Cardiac septum (tissue), 1 donor: ENCODE measurements at places on chromosomes 1 and 21. TPM values are rescaled to one million over a fixed set of nuclear protein-coding genes. Genes with fewer than 3 reads are reported as not detected.
A peak's percentile ranks its signal among the peaks of the same experiment; 100 is the strongest.

Gene DYRK1A
- total RNA-seq = 72.9 TPM

- no peak for DNase-seq
Measured at GRCh38 chr1:99441299-99442095, 177.2 kb downstream of the PLPPR4 start.

Gene SHE
- total RNA-seq = 16.8 TPM

DNA sequence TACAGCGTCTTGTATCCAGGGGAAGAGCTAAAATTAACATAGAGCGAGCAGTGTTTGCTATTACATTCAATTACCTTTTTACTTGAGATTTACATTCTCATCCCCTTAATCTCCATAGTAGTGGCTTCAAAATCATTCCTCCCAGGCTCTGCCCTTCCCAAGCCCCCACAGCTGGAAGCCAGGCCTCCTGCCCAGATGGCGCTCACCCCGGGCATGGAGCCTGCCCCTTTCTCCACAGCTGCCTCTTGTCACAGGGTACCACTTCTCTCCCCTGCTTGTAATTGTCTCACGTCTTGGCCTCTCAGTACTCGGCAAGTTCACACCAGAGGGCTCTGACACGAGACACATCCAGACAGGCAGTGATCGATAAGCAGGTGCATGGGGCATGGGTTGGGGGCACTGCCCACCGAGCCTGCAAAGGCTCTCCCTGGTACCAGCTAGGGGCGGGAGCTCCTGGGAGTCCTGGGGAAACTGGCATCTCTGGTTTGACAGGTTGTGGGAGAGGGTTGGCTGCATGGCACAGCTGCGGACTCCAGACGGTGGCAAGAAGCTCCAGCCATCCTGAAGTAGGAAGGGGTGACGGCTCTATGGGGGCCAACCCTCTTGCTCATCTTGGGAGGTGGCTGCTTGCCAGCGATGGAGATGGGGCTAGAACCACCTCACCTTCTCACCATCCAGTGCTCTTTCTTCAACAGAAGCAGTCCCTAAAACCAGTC, 20.1 kb downstream of the CASZ1 start:
- DNase-seq = no peak

DNA sequence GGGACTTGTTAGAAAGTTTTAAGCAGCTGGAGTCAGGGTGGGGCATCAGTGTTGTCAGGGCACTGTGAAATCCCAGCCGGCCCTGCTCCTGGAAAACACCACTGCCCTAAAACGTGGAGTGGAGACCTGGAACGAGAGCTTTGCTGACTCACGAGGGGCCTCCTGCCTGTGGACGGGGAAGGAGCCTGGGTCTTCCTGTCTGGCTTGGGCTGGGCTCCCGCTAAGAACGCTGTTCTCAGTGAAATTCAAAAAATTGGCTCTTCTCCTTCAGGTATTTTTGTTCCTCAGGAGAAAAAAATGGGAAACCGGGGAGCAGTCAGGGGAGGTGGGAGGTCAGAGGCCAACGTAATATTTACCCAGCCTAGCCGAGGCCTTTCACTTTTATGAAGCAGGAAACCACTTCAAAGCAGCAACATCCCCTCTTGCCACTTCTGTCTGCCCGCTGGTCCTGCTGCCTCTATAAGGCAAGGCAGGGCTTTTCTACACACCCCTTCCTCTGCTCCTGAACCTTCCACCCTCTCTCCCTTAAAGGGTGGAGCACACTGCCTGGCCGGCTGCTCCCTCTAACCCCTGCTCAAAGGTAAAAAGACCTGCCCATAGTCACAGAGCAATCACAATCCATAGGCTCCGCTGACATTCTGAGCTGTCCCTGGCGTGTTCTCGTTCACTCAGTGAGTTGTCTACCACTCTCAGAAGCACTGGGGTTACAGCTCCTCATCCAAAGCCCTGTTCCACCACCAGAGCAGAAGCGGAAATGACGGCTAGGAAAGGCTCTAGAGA, 8.0 kb downstream of the PLXNA2 start:
- peak; percentile 76 for DNase-seq

Gene KDM1A
- 25.8 TPM for total RNA-seq

DNA sequence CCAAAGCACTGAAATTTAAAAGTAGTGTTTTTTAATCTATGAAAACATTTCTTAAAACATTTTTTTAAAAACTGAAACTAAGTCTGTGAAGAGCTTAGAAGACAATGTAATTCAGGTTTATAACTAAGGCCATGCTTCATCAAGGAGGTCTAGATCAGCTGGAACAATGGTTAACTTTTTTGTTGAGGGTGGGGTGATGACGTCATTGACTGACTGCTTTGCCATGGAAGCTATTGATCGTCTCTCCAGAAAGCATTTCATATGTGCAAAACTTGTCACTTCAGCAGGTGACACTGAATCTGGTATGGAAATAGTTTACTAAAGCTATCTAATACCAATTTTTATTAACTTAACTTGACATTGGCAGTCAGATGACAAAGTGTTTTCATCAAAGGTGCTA, 21.0 kb downstream of the RAVER2 start:
- DNase-seq = no peak

DNA sequence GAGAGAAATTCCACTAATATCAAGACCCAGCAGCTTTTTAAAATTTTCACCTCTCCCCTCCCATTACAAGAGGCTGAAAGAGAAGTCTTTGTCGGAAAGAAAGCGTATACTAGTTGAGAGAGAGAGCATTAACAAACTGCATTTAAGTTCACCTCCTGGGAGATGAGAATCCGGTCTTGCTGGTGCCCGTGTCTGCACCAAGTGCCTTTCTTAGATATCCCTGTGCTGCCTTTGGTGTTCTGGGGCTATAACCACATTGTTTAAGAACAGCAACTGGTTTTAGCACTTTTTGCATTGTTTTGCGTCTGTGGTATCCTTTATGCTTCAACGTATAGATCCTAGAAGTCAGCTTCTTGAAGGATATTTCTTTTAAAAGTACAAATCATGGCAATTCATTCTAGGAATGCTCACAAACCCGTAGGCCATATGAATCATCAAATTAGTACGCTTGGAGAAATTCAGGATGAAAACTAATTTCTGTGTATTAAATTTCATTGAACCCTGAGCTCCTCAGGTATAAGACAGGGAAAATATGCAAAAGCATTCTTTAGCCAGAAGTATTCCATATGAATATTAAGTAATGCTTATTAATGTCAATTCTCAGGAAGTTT, 3.4 kb upstream of the RPE65 start:
- DNase-seq = no peak

DNA sequence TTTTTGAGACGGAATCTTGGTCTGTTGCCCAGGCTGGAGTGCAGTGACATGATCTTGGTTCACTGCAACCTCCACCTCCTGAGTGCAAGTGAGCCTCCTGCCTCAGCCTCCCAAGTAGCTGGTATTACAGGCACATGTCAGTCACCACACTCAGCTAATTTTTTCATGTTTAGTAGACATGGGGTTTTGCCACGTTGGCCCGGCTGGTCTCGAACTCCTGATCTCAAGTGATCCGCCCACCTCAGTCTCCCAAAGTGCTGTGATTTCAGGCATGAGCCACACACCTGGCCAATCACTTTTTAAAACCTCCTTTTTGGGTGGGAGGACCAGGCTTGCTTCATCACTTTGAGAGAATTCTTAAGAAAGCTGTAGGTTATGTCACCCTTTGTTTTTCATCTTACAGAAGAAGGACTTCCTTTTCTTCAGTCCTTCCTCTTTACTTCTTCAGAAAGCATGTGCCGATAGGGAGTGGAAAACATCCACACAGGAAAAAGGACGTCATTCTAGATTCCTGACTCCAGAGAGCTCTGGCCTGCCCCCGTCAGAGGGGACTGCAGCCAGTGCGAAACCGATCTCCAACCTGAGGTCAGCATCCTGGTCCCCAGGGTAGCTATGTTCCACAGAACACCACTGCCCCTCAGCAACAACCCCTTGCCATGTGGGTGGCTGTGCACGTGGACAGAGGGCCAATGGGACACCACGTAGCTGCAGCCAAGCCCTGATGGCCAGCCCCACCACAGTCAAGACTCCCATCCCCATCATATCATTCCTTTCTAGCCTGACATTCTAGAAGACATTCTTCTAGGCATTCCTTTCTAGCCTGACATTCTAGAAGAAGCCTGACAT, 21.9 kb downstream of the NCF2 start:
- DNase-seq = no peak

GRCh38 chr1:31762726-31763670, 1.1 kb downstream of the ADGRB2 start:
- DNase-seq = no peak

DNA sequence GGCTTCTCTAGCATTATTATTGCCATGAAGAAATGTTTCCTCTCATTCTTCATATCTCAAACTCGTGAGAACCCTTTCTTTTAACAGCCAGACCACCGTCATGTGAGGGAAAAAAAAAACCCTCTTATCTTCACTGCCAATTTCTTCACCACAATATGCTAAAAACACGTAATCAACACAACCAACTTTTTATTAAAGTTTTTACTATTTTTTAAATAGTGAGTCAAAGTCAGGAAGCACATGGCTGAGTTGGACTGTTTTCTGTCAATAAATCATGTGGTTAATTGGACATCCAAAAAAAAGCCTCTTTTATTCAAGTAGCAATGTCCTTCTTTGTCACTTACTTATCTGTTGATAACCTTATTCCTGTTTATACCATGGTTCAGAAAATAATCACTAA, 55.9 kb upstream of the SAMD13 start:
- DNase-seq = no peak

Gene UCHL5
- total RNA-seq = 26.4 TPM

GRCh38 chr1:25651824-25652741, 35.5 kb downstream of the MAN1C1 start:
- no peak for DNase-seq

GRCh38 chr1:18927082-18927653, 24.8 kb upstream of the ALDH4A1 start:
- no peak for DNase-seq

Gene MPL
- 1.6 TPM for total RNA-seq

Gene ADCY10
- total RNA-seq = 0.97 TPM

DNA sequence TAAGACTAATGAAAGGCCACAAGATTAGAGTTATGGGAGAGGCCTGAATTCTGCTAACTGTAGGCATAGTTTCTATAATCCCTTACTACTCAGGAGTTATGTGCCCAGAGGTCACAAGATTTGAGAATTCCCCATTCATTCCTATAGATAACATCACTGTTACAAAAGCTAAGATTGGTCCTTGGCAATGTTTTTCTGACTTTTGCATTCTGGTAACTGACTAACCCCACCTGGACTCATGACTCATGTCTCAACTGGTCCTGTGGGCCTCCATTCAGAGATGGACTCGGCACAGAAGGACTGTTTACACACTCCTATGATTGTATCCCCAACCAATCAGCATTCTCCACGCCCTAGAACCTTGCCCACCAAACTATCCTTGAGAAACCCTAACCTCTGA, 249.0 kb upstream of the ZP4 start:
- no peak for DNase-seq

DNA sequence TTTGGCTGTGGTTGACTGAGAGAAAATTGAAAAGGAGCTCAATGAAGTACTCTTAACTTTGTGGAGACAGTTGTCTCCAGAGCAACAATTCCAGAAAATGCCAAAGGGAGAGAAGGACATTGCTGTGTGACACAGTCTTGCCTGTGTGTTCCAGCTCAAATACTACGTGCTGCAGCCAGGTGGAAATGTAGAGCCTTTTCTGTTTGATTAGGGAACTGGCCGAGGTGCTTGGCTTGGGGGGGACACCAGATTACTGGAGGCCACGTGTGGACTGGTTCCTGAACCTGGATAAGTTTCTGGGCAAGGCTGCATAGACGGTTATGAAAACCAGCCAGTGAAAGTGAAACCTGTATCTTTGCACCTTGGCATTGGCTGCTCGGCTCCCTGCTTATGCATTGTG, 217.9 kb downstream of the CTH start:
- no peak for DNase-seq

Gene BACH1
- 51.3 TPM for total RNA-seq

Gene TEKT2
- not detected for total RNA-seq

DNA sequence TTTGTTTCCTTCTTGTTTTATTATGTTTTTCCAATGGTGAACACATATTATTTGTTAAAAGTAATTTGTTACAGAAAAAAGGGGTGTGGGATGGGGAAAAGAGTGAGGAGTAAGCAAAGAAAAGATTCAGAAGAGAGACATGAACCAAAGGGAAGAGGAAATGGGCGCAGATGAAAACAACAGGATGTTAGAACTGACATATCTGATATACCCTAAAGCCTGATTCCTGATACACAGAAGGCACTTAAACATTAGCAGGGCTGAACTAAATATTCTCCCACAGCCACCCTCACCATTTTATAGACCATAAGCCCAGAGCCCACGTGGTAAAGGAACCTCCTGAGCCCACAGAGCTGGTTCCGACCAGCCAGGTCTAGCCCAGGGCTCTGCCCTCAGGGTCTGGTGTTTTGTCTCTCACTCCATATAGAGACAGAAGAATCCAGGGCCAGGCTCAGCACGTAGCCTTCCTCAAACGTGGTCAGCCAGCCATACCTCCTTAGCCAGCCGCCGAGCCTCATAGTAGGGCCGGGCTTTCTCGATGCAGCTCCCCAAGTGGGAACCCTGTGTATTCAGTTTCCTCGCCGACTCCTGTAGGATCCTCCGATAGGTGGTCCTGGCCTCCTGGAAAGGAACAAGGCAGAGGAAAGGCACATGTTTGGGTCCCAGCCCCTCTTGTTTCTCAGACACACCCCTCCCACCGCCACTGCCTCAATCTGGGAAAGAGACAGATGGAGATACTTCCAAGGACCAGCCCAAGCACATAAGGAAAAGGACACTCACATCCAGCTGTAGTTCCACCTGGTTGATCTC, 9.5 kb downstream of the SH3BP5L start:
- peak; percentile 68 for DNase-seq

DNA sequence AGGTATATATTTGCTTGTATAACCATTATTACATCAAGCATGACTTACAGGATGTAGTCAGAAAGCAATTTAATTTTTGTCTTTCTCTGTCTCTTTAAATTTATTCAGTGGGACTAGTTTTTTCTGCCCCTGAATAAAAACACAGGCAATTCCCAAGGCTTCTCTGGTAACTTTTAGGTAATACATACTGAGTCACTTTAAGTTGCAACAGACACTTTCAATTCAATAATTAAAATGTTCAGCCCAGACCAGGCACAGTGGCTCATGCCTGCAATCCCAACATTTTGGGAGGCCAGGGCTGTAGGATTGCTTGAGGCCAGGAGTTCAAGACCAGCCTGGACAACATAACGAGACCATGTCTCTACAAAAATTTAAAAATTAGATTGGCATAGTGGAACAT, 12.3 kb downstream of the SLC44A3 start:
- no peak for DNase-seq

GRCh38 chr1:14915356-14916054, 238.0 kb upstream of the TMEM51 start:
- no peak for DNase-seq

DNA sequence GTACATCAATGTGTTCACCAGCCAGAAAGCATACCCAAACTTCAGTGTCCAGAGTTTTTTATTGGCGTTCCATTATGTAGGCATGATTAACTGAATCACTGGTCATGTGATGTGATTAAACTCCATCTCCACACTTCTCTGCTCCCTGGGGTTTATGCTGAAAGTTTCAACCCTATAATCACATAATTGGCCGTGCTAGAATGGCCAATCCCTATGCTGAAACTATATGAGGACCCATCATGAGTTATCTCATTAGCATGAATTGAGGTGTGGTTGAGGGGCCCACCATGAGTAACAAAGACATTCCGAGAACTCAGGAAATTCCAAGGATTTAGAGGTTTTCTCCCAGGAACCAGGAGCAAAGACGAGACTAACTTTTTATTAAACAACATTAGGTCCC, 31.8 kb upstream of the FBXO28 start:
- DNase-seq = no peak

GRCh38 chr1:163877016-163877415, 555.3 kb downstream of the NUF2 start:
- no peak for DNase-seq

- no peak for DNase-seq
Measured at GRCh38 chr1:46489169-46489637, 433 bp upstream of the DMBX1 start.

Gene TAS1R1
- total RNA-seq = not detected

Gene SAMSN1
- total RNA-seq = 1.9 TPM

Gene RHD
- not detected for total RNA-seq
